Hindlimb muscle (tissue), 1 donor: ENCODE measurements at places on chromosomes 16 and 17.

GRCh38 chr16:57701759-57702371, 7.3 kb downstream of the DRC7 start:
- DNase-seq = no peak

DNA sequence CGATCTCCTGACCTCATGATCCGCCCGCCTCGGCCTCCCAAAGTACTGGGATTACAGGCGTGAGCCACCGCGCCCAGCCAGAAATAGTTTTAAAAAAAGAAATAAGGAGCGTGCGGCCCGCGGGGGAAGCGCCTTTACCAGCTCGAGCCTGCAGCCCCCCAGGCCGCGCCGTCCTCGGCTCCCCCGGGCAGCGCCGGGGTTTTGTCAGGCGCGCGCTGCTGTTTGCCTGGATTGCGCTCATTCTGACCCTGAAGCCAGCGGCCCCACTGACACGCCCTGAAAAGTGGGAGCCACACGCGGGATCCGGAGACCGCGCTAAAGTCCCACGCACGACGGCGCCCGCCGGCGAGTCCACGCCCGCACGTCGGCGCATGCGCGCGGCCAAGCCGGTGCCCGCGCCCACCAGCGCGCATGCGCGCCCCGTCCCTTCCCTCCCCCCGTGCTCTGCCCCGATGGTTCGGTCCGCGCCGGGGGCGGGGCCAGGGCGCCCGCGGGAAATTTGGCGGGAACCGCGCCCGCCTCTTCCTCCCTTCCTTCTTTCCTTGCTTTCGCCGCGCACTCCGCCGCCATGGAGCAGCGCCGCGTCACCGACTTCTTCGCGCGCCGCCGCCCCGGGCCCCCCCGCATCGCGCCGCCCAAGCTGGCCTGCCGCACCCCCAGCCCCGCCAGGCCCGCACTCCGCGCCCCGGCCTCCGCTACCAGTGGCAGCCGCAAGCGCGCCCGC, at the start of gene CDT1:
CDT1 (plus strand) TSS at position 526 of the 724 bp plus-strand sequence; CDS start at position 569, 43 bp downstream.
- peak; percentile 93 for DNase-seq

- DNase-seq = no peak
Measured at GRCh38 chr16:24820522-24820921, 25.2 kb upstream of the SLC5A11 start.

DNA sequence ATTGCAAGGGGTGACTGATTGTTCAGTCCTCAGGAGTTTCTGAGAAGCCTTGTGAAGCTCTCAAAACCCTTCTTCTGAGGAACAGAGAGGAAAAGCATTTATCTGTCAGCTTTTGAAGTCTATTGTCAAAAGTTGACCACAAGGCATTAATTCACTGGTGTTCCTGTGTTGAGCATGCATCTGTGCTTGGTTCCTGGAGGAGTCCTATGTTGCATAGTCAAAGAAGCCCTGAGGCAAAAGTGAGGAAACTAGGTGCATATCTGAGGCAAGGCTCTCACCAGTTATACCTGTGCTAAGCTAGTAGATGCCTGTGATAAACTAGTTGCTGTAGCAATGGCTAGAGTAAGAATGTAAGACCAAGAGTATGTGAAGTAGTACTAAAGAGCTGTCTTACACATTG, 1.8 kb upstream of the HEATR6 start:
- DNase-seq = no peak

DNA sequence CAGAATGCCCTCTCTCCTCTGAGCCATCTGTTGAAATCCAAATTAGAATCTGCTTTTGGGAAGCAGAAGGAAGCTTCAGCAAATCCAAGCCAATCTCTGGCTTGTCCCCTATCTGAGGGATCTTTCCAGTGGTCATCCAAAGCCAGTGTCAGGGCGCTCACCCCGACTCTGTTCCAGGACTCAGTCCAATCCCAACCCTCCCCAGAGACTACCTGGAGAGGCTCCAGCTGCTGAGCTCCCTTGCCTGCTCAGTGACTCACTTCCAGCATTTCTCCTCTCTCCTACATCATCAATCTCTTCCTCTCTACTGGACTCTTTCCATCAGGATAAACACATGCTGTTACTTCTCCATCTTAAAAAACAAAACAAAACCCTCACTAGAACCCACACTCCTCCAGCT, 2.4 kb downstream of the MATCAP1 start:
- DNase-seq = no peak

- no peak for DNase-seq
Measured at GRCh38 chr17:37284191-37284590, 91.6 kb upstream of the C17orf78 start.

DNA sequence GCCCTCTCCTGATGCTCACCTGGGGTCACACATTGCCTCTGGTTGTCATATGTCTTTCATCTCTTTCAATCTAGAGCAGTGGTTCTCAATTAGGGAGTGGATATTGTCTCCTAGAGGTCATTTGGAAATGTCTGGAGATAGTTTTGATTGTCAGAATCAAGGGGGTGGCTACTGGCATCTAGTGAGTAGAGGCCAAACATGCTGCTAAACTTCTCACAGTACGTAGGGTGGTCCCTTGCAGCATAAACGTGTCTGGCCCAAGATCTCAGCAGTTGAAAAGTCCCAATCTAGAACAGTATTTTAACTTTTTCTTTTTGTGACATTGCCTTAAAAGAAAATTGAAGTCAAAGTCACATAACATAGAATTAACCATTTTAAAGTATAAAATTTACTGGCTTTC, 30.5 kb upstream of the SLC5A10 start:
- DNase-seq = no peak

- DNase-seq = no peak
Measured at GRCh38 chr16:28504707-28505404, 1.8 kb downstream of the IL27 start.

- peak; percentile 97 for DNase-seq
Measured at GRCh38 chr17:49414622-49415350, at the start of gene PHB1. TSS of gene PHB1 (minus strand) at chr17:49414882. CDS start at chr17:49413264, 1,618 bp downstream.

DNA sequence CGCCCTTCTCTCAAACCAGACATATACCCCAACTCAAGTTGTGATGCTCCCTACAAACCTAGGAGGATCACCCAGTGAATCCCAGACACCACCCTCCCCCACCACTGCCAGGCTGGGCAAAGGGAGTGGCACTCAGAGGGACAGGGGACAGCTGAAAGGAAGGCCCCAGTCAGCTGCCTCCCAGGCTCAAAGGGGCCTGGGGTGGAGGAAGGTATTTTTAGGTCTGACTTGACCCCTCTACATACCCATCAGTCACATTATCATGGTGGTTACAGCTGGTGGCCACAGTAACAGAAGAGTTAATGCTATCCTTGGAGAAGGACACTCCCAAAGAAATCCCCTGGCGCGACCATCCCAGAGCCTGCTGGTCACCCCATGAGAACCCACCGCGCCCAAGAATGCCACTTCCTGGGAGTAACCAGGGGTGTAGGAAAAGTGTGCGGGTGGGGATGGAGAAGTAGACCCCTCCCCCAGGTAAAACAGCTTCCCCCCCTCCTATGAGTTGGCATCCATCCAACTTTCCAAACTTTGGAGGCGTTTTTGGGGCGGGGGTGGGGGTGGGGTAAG, 1.1 kb downstream of the CACNB1 start:
- DNase-seq = no peak

- no peak for DNase-seq
Measured at GRCh38 chr16:85101956-85102630, 10.2 kb downstream of the CIBAR2 start.

DNA sequence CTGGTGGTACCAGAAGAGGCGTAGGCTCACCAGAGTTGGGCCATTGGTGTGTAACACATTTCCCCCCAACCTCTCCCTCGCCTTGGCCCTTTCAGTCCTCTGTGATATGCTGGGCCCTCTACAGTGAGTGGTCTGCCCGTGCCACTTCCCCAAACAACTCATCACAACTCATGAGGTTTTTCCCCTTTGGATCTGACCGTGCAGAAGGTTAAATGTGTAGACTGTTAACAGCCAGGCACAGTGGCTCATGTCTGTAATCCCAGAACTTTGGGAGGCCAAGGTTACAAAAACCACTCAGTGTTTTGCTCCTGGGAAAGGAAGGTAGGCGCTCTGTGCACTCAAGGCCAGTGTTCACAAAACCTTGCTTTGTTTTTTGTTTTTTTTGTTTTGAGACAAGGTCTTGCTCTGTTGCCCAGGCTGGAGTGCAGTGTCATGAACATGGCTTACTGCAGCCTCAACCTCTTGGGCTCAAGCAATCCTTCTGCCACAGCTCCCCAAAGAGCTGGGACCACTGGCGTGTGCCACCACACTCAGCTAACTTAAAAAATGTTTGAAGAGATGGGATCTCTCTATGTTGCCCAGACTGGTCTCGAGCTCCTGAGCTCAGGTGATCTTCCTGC, 11.3 kb upstream of the CYB5B start:
- DNase-seq = no peak

GRCh38 chr17:436571-436970, 84.0 kb upstream of the RPH3AL start:
- DNase-seq = no peak

GRCh38 chr17:44595216-44595775, 38.0 kb downstream of the FZD2 start:
- no peak for DNase-seq

GRCh38 chr16:81151648-81152310, 55.6 kb upstream of the GCSH start:
- DNase-seq = no peak

DNA sequence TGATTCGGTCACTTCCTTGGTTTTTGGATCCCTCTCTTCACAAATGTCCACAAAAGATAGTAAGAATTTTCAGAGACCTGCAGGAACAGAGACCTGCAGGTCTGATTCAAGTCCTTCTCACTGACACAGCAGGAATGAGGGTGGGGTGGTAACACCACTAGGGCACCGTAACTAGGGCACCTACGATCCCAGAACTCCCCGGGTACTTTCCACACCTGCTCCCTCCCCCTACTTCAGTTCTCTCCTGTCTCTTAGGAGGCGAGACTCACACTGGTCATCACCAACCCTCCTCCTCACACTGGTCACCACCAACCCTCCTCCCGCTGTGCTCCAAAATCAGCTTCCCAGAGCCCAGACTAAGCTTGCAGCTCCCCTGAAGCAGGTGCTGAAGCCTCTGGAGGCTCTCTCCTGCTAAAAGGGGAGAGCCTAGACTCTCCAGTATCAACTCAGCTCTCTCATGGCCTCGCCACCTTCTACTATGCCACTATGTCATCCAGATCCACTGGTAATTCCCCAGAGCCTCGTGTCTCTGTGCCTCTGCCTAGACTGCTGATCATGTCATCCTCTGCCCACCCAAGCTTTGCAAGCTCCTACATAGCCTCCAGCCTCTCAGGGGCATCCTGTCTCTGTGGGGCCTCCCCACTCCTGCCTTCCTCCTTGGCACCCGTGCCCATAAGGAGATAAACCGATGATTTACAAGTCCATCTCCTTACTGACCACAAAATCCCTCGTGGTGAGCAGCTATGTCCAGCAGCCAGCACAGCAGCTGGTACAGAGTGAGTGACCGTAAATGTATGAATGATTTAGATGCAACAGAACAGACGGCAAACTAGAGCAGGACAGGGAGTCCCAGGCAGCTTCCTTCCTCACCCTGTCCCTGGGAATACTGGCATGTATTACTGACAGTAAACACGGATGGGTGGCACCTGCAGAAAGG, 63.4 kb upstream of the GSG1L start:
- no peak for DNase-seq

DNA sequence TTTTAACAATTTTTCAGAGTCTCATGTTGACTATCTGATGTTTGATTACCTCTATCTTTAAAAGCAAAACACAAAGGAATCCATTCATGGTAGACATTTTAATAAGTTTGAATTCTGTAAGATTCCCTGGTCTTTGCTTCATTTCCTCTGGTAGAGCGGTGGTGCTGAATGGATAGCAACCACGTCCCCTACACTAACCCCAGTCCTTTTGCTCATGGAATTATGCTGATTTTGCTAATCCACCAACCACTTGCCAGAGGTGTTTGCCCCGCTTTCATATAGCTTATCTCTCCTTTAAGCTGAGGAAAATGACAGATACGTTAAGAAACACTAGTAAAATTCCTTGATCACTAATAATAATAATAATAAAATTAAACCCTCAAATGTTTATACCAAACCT, 9.5 kb downstream of the KCNJ16 start:
- no peak for DNase-seq

DNA sequence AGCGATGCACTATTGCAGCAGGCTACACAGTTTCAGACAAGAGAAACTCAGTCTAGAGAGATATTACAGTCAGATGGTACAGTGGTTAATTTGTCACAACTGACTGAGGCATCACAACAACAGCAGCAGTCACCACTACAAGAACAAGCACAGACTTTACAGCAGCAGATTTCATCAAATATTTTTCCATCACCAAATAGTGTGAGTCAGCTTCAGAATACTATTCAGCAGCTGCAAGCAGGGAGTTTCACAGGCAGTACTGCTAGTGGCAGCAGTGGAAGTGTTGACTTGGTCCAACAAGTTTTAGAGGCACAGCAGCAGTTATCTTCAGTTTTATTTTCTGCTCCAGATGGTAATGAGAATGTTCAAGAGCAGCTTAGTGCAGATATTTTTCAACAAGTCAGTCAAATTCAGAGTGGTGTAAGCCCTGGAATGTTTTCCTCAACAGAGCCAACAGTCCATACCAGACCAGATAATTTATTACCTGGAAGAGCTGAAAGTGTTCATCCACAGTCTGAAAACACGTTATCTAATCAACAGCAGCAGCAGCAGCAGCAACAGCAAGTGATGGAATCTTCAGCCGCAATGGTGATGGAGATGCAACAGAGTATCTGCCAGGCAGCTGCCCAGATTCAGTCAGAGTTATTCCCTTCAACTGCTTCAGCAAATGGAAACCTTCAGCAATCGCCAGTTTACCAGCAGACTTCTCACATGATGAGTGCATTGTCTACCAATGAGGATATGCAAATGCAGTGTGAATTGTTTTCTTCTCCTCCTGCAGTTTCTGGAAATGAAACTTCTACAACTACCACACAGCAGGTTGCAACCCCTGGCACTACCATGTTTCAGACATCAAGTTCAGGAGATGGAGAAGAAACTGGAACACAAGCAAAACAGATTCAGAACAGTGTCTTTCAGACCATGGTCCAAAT, 34.1 kb downstream of the NQO1 start:
- DNase-seq = no peak

GRCh38 chr17:68676856-68677255, 75.7 kb upstream of the FAM20A start:
- DNase-seq = no peak

- DNase-seq = no peak
Measured at GRCh38 chr16:4087099-4087885, 28.9 kb downstream of the ADCY9 start.

DNA sequence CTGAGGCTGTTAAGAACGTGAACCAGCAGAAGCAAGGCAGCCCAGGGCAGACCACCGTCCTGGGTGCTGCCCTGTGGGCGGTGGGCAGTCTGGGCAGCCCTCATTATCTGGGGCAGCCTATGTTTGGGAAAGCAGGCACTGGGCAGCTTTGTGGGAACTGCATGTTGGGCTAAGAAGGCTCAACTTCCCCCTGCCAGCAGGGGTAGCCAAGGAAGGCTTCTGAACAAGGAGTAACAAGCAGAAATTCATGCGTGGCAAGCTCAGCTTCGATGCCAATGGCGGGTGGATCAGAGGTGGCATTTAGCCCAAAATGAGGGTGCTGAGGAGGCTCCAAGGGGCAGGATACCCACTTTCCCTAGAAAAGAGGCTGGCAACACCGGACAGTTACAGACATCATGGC, 42.7 kb upstream of the METRNL start:
- DNase-seq = no peak

- DNase-seq = no peak
Measured at GRCh38 chr16:11698271-11698689, 30.0 kb downstream of the SNN start.

GRCh38 chr16:8630255-8630953, 8.9 kb downstream of the METTL22 start:
- no peak for DNase-seq

- no peak for DNase-seq
Measured at GRCh38 chr17:31236137-31236536, 60.9 kb downstream of the OMG start.
